C1 segment of cervical spinal cord (tissue), 14 donors: ENCODE measurements at places on chromosomes 6 and 20.

- no peak for DNase-seq
Measured at GRCh38 chr6:29919506-29920445, 22.6 kb upstream of the HLA-A start.

- DNase-seq, result no peak
Measured at GRCh38 chr6:76792394-76792793, 670.9 kb downstream of the HTR1B start.

- DNase-seq, result no peak
Measured at GRCh38 chr6:167721291-167721690, 105.4 kb upstream of the AFDN start.

- DNase-seq, result no peak
Measured at GRCh38 chr6:12286373-12287110, 3.6 kb upstream of the EDN1 start.

- no peak for DNase-seq
Measured at GRCh38 chr6:68238097-68238601, 396.9 kb upstream of the ADGRB3 start.

DNA sequence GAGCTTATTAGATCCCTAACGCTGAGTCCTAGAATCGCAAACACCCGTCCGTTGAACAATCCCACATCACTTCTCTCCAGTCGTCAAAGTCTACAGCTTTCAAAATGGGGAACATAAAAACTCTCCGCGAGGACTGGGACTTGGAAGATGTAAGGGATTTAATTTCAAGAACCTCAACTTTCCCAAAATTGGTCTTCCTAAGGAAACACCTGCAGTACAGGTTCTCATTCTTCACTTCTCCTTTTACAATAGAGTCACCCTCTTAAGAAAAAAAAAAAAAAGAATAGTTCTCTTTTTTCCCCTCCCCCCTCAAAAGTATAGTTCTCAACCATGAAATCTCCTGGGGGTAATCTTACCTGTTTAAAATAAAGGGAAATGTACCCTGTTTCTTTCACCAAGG, 6.6 kb upstream of the ZBTB22 start:
- no peak for DNase-seq

GRCh38 chr6:127691146-127691545, 114.2 kb downstream of the C6orf58 start:
- DNase-seq, result no peak
